ENCODE measurements at places on chromosomes 3 and 15.

GRCh38 chr3:127960421-127960965 lies 45.5 kb downstream of the KBTBD12 start:
- no peak for DNase-seq

DNA sequence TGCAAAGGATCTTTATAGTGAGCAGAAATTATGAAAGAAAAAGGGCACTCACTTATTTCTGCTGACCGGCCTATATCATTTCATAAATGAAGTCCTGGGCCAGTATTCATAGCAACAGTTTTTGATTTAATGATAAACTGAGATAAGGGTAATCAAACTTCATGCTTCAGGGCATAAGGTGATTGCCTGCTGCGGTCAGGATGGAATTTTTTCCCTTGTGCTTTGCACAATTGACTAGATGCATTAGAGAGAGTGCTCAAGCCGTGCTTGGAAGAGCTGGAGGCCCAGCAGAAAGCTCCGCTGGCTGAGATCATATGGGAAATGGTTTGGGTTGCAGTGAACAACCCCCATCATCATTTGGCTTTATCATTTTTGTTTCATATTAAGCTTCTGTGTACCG lies 10.4 kb downstream of the SEMA6D start:
- DNase-seq, result no peak

- DNase-seq, result no peak
These were observed at the start of gene KCNH8 for GRCh38 chr3:19147905-19148767. KCNH8 (plus strand) TSS chr3:19148510; CDS start chr3:19148720, 210 bp downstream.

DNA sequence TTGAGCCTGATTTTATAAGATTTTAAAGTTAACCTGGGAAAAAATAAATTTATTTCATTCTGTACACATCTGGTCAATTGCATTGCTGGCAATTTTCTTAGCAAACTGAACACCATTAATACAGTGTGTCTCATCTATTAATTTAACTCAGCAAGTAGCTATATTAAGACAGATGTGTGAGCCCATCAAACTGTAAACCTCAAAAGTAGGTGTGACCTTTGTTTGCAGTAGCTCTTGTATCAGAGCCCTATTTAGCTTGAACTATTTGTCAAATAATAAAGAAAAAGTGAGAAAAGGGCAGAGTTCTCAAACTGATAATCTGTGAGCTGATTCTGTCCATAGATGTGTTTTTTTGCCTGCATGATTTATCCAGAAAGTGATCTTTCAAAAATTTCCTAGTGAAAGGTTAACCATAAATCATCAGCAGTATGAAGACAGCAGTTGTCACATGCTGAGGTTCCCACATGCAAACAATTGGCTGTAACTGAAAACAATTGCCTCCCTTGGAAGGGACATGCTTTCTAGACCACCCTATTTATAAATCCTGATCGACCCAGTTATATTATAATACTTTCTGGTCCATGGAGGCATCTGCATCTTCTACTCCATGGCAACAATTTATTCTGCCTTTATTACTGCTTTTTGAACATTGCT lies 646.5 kb downstream of the NSUN3 start:
- no peak for DNase-seq

DNA sequence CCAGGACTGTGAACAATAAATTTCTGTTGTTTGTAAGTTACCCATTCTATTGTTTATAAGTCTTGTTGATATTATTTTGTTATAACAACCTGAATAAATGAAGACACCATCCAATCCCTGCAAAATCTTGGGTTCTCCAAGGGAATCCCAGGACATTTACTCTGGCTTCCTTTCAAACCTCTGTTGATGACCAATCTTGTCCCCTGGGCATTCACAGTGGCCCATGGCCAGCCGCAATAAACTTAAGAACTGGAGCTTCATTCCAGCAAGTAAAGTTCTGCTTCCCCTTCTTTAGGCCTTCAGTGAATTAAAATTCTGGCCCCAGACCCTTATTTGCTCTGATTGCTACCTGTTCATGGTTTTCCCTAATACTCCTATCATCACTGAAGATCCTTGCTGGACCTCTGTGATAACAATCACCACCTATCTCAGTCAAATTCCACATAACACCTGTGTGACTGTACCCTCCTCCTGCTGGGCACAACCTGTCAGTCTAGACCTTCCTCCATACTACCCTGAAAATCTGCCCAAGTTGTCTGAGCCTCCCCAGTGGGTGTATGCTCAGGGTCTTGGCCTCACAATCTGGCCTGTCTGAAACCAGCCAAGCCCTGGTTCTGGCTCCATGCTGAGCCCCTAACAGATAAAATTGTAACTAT lies 153.1 kb downstream of the SEMA6D start:
- no peak for DNase-seq

DNA sequence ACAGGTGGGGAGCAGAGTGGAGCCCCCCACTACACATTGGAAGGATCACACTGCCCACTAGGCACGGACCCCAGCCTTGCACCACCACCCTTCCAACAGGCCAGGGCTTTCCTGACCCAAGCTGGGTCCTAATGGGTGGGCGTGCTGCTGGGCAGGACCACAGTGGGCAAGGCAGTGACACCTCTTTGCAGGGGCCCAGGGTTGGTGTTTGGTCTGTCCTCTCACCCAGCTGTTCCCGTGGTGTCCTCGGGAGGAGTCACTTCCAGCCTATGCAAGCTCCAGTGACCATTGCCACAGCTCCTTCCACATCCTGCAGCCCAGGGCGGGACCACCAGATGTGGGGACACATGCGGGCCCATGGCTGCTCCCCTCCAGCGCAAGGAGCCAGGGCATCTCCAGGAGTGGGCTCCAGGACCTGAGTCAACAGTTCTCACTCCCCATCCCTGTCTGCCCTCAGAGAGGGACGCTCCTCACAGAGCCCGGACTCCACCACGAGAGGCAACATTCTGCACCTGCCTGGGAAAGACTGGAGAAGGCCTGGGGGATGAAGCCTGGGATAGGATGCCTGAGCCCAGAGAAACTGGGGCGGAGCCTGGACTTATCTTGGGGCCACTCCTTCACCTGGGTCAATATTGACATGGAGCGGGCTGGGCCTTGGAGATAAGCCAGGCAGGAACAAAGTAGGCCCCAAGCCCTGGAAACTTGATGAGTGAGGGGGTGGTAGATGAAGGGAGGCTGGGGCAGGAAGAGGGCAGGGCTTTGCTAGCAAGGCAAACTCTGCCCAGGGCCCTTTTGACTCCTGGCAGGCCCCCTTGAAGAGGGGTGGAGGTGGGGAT lies 3.9 kb upstream of the VILL start:
- DNase-seq, result no peak

DNA sequence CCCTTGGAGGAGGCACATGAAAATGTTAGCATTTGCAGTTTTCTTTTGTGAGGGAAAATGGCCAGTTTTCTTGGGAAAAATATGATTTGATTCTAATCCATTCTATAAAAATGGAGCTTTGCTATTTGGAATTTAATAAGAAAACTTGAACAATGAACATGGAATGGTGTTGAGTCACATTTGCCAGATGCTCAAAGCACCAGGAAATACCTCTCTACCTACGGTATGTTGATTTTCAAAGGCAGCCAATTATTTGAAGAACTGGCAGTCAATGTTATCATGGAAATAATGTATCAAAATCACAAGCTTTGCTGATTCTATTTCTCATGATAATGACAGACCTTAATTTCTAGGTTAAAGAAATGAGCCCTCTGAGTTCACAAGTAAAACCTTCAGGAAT lies 14.9 kb downstream of the NME9 start:
- DNase-seq, result no peak

- DNase-seq, result no peak
These were observed 999.7 kb upstream of the ALCAM start for GRCh38 chr3:104367000-104367399.

DNA sequence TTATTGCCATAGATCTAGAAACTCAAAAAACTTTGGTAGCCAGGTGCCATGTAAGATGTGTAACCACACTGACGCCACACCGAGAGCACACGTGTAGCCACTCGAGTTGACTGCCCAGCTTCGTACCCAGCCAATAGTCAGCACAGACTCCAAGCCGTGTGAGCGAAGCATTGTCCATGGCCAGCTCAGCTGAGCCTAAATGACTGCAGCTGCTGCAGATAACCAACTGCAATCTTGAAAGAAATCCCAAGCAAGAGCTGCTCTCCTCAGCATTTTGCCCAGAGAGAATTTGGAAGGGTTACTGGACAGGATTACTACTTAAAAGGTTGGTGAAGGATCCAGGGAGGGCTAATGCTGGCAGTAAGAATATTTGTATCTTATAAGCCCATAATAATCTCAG lies 193.0 kb upstream of the THRB start:
- DNase-seq, result no peak

GRCh38 chr3:29384640-29385039 lies 103.8 kb downstream of the RBMS3 start:
- peak; percentile 81 for DNase-seq

GRCh38 chr15:61929452-61929851 lies 130.8 kb downstream of the VPS13C start:
- DNase-seq, result no peak

DNA sequence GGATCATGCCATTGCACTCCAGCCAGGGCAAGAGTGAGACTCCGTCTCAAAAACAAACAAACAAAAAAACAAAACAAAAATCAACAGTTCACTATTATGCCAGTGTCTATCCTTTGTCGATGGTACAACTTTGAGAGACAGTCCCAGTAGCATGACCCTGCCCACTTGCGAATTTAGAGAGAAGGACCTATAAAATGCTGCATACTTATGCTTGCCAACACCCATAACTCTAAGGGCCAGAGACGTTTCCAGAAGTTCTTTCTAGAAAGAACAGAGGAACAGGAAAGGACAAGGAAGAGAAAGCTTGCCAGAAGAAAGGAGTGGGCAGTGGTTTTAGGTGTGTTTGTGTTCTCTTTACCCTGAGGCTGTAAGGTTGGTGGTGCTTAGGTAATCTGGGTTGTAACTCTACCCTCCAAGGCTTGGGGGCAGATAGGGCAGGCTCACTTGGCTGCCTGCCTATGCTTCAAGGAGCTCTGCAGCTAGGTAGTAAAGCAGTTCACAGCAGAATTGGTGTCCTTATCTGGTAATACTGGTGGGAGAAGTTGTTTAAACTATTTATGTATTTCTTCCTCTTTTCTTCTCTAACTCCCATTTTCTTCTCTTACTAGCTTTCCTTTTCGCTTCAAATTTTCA lies 50.6 kb upstream of the SPPL2A start:
- no peak for DNase-seq

- no peak for DNase-seq
These were observed 36.2 kb upstream of the CFAP20DC start for GRCh38 chr3:59085976-59086375.

GRCh38 chr15:36432161-36432560 lies 147.3 kb upstream of the CDIN1 start:
- DNase-seq, result peak; percentile 50

DNA sequence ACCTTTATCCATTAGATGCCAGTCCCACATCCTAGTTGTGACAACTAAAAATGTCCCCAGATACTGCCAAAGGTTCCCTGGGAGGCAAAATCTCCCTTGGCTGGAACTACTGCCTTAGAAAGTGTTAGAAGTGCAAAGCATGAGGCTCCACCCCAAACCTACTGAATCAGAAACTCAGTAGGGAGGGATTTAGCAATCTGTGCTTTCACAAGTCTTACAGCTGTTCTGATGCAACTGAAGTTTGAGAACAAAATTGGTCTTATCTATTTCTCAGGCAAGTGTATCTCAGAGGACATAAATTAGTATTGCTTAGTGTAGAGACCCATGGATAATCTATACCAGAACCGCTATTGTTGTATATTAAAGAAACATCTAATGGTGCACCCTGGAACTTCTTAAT lies 70.2 kb downstream of the CLDN1 start:
- DNase-seq, result peak; percentile 35

DNA sequence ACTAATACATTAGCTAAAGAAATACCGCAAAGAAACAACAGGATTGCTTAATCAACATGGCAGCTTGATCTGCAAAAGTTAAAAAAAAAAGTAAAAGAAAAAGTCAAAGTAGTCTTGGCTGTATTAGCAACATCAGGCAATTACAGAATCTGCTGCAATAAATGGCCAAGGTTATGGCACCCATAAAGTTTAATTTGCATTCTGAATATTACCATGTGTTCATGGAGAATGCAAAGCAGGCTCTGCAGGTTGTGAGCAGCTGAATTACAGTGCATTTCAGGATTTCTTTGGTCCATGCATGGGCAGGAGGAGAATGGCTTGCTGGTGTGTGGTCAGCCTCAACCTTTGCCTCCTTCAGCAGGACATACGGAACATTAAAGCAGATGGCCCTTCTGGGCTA lies 199.1 kb upstream of the AZI2 start:
- DNase-seq, result peak; percentile 4

DNA sequence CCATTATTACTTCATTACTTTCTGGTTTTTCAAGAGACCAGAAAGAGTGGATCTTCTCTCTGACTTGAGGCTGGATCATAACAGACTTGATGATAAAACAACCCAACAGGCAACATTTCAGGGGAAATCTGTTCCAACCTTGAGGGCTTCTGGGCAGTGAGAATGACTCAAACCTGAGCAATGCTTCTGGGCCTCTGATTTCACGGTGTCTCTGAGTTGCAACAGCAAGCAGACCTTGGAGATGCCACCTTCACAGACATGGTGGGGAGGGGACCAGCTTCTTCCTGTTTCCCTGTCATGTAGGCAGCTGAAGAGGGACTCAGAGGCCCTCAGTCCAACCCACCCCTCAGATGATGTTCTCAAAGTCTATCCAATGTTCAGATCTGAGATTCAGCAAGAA lies 104.0 kb downstream of the ABHD5 start:
- DNase-seq, result peak; percentile 66

DNA sequence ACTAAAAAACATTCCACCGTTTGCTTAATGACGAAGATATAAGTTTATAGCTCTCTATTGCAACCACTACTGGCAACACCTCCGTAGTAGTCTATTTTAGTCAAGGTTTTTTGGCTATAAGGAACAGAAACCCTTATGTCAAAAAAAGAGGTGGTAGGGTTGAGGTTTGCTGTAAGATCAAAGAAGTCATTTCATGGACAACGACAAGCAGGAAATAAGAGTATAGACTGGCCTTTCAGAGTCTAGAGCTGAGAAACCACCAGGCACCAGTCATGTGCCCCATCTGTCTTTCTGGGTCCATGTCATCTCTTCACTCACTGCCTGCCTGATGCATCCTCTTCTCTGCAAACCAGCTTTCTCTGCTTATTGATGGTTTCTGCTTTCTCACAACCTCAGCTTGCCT lies 42.7 kb downstream of the THBS1 start:
- DNase-seq, result no peak

Data from GM04504 (cell line).